ENCODE measurements at places on chromosomes 12 and 14. TPM values are rescaled to one million over a fixed set of nuclear protein-coding genes. Genes with fewer than 3 reads are reported as not detected.
A peak's percentile ranks its signal among the peaks of the same experiment; 100 is the strongest.

- no peaks in the 10 kb centered on the region for H3K4me1 ChIP-seq
- no peak overlapping the region for H3K4me3 ChIP-seq
- no peaks in the 10 kb centered on the region for H3K36me3 ChIP-seq
- peak; percentile 8 for DNase-seq
- no peak overlapping the region for H3K27ac ChIP-seq
- no peaks in the 10 kb centered on the region for H3K27me3 ChIP-seq
These were observed 34.1 kb downstream of the CYP46A1 start for GRCh38 chr14:99718031-99718810.

DNA sequence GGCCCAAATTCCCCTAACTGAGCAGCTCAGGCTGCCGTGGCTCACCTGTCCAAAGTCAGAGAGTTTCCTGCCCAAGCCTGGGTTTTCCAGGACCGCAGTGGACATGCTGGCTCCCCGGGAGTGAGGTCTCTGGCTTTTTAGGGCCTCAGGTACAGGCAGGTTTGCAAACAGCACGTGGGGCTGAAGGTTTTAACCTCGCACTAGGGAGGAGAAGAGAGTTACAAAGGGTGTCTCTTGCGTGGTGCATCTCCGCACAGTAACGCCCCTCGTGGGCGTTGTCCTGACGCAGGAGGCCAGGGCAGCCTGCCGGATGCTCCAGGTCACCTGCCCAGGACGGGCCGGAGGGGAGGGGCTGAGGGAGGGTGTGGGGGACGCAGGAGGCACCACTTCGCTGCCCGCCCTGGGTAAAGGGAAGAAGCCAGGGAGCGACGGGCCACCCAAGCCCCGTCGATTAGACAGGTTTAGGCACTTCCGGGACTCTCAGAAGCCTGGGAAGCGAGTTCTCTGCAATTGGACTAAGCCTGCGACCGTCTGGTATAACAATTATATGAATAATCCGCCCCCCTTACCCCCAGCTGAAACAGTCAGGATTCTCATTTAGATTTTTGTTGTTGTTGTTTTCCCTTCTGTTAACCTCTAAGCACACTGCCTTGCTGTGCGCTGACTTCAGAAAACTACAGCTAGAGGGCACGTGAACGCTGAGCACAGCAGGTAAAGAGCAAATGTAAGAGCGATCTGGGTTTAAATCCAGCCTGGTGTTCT, at the start of gene PAH:
TSS of gene PAH (minus strand) at position 219 of the 762 bp plus-strand sequence. CDS start at position 105, 114 bp downstream.
- H3K27ac ChIP-seq: no peak within 1 kb of the TSS
- H3K4me3 ChIP-seq: peak within 1 kb of the TSS; percentile 22
- no peaks in the 10 kb centered on the region for H3K4me1 ChIP-seq
- H3K27me3 ChIP-seq: no peaks in the 10 kb centered on the region
- no peaks in the 10 kb centered on the region for H3K36me3 ChIP-seq
- peak; percentile 18 for DNase-seq

GRCh38 chr12:118420673-118421072, 44.3 kb downstream of the SUDS3 start:
- H3K27me3 ChIP-seq: no peaks in the 10 kb centered on the region
- H3K36me3 ChIP-seq: no peaks in the 10 kb centered on the region

GRCh38 chr12:25269701-25270100, 19.0 kb upstream of the KRAS start:
- H3K27ac ChIP-seq: no peak overlapping the region
- H3K4me1 ChIP-seq: no peaks in the 10 kb centered on the region
- H3K27me3 ChIP-seq: no peaks in the 10 kb centered on the region
- H3K36me3 ChIP-seq: no peaks in the 10 kb centered on the region
- H3K4me3 ChIP-seq: no peak overlapping the region
- DNase-seq: no peak

- no peak for DNase-seq
- H3K27me3 ChIP-seq: no peaks in the 10 kb centered on the region
- no peaks in the 10 kb centered on the region for H3K4me1 ChIP-seq
- no peak overlapping the region for H3K4me3 ChIP-seq
- H3K27ac ChIP-seq: no peak overlapping the region
These were observed 53.1 kb downstream of the RFLNA start for GRCh38 chr12:124347805-124348658.

DNA sequence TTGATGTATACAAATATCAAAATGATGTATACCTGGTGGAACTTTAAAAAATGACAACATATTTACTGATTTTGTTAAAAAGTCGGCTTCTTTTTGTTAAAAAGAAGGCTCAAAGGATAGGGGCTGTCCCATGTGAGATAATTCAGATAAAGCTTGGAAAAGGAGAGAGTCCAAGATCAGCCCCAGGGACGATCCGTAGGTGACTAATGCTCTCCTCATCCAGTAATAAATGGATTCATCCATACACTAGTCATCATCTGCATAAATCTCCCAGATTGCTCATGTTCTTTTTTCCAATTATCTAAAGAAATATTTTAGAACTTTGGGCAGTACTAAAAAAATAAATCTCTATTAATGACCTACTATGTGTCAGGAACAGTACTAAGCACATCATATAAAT, 23.4 kb upstream of the FSCB start:
- no peak overlapping the region for H3K27ac ChIP-seq
- H3K27me3 ChIP-seq: no peaks in the 10 kb centered on the region
- no peaks in the 10 kb centered on the region for H3K36me3 ChIP-seq

DNA sequence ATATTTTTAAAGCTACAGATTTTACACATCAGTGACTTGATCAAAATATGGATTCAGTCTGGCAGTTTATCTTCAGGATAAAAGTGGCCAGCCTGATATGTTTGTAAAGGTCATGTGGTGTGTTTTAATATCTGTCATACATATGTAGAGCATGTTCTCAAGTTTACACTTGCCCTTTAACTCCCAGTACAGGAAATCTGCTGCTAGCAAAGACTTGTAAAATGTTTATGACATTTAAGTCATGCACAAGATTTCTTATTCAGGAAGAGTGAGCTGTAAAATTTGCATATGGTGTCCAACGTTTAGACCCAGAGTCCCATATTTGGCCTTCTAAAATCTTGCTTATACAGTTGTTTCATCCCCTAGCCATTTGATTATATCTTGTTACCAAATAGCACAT, 197.5 kb upstream of the FLRT2 start:
- no peaks in the 10 kb centered on the region for H3K36me3 ChIP-seq
- H3K27ac ChIP-seq: no peak overlapping the region
- no peak overlapping the region for H3K4me3 ChIP-seq
- H3K27me3 ChIP-seq: no peaks in the 10 kb centered on the region
- no peak for DNase-seq

DNA sequence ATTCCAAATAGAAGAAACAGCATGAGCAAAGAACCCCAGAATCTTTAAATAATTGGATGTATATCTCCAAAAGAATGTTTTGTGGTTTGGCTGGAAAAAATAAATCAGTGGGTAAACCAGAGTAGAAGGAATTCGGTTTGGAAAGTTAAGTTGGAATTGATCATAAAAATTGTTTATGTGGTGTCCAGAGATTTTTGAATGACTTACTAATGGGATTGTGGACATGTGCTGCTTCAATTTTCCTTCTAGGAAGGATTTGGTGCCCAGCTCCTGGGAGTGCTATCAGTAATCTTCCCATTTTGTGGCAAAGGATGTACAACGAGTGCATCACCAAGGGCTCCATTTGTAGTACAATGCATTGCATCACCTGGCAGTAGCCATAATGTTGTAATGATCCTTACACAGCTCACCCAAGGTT, 224.8 kb downstream of the SLC16A7 start:
- no peak for DNase-seq
- H3K4me1 ChIP-seq: no peaks in the 10 kb centered on the region
- H3K36me3 ChIP-seq: no peaks in the 10 kb centered on the region
- H3K4me3 ChIP-seq: no peak overlapping the region

Gene HOXC4
- total RNA-seq: 8.3 TPM

Gene GALNT8
- 38.9 TPM for total RNA-seq

Gene KERA
- total RNA-seq: not detected

Gene SMOC1
- total RNA-seq: 0.54 TPM

Measured in Peyer's patch (tissue), 4 donors.